Left renal pelvis (tissue), 4 donors: ENCODE measurements at places on chromosomes 4 and X. TPM values are rescaled to one million over a fixed set of nuclear protein-coding genes. Genes with fewer than 3 reads are reported as not detected.

Gene DCUN1D4
- 64.5 TPM for polyA plus RNA-seq

Gene ARHGEF6
- 11.7 TPM for polyA plus RNA-seq

Gene TMSB15C
- 17.1 TPM for polyA plus RNA-seq

DNA sequence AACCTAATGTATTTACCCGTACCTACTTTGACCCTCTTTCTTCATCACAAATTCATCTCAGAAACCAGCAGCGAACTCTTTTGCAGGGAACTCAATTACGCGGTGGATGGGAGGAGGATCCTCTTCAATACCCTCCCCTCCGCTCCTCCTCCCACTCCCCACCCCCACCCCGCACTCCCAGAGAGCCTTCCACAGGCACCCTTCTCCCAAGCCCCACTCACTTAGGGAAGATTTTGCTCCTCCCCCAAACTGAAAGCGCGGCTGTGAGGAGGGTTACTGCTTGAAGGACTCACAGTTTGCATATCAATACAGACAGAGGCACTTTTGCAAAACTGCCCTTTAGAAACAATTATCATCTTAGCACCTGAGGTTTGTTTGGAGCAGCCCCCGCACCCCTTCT is 960 bp upstream of the IL1RAPL1 start:
- no peak for DNase-seq

DNA sequence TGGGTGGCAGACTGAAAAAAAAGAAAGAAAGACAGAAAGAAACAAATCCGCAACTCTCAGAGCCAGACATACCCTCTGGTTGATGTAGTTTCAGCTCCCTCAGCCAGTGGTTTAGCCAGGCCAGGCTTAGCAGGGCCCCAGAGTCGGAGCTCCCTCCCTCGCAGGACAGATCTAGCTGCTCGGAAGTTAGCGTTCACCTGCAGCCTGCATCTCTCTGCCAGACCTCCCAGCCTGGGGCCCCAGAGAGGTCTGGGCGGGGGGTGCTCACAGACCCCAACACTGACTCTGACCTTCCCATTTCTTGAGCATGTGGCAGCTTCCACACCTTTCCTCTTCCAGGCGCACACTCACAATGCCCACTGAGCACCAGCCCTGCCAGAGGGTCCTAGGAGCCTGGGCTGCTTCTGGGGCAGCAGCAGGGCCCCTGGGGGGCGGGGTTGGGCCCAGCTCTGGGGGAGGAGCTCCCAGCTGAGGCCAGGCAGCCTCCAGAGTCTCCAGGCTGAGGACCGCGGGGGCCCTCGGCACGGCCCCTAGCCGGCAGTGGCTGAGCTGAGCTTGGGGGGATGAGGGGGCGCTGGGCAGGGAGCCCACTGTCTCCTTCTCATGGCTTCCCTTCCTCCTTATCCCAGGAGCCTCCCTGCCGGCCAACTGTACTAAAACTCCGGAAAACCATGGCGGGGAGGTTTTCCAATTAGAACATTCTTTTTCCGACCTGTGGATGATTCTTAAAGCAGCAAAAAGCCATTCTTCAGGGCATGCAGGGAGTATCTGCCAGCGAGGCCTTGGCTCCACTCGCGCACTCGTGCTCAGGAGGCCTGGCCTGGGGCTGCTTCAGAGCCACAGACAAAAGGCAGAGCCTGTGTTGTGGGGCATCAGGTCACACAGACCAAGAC is 4.6 kb upstream of the ZNF185 start:
- DNase-seq, result no peak

GRCh38 chr4:189162888-189163287 is 777.8 kb upstream of the FRG1 start:
- no peak for DNase-seq

- no peak for DNase-seq
Measured at GRCh38 chr4:7817877-7818398, 121.7 kb downstream of the AFAP1 start.

GRCh38 chr4:27412613-27413012 is 552.0 kb downstream of the STIM2 start:
- DNase-seq, result no peak

Gene PASD1
- polyA plus RNA-seq, result not detected

- no peak for DNase-seq
Measured at GRCh38 chrX:107429090-107429489, 20.4 kb upstream of the FRMPD3 start.

DNA sequence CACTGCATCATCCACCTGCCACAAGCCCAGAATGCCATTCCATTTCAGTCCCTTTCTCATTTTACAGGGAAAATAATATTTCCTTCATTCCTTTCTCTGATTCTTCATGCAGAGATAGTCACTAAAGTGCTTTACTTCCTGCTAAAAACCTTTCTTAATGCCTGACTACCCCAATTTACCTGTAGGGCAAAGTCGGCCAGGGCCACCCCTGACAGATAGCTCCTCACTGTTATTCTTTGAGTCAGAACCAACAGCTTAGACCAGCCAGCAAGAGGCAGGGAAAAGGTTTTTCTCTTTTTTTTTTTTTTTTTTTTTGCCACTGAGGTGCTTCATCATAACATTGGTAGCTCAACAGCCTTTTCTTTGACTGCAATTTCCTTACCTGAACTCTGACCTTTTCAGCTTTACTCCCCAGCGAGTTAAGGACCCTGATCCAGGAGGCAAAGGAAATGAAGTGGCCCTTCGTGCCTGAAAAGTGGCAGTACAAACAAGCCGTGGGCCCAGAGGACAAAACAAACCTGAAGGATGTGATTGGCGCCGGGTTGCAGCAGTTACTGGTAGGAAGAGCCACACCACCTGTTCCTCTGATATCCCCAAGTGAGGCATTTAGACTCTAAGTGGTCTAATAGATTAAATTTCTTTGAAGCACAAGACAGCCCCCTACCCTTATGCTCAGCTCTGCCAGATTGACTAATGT is 85.0 kb downstream of the ALPK1 start:
- no peak for DNase-seq

- DNase-seq, result no peak
Measured at GRCh38 chr4:74394476-74395136, 29.7 kb downstream of the EREG start.

DNA sequence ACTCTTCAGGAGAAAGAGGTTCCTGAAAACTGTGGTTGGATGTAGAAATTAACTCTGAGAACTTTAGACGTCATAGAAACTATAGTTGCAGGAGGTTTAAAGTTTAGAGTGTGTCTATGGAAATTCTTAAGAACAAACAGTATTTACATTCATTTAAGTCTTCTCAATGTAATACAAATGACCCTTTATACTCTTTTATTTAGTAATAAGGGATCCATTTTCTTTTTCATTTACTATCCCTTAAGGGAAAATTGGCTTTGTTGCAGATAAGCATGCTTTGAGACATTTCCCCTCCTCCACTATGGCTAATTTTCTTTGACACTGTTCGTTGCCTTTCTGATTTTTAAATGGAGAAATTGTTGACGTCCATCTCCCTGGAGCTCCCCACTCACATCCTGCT is 96.4 kb downstream of the POLA1 start:
- no peak for DNase-seq

- DNase-seq, result no peak
Measured at GRCh38 chr4:187715466-187715865, 280.1 kb upstream of the ZFP42 start.

DNA sequence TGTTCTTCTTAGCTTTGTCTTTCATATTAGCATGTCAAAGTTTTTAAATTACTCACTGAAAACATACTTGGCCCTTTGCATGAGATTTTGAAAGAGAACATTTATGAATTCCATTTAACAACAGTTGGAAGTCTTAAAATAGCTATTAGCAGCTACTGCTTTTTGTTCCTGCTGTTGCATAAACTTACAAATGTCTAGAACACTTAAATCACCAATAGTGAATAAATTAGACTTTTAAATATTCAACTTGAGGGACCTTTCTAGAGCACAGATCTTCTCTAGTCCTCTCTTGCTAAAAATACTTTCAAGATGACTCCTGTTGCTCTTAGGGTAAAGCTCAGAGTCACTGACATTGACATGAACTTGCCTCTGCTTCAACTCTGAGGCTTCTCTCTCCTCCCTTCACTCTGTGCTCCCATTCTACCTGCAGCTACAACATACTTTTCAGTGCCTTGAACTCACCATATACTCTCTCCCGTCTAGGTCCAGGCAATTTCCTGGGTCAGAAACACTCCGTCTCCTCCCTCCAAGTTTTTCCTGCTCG is 15.8 kb upstream of the TXK start:
- no peak for DNase-seq

GRCh38 chr4:8202108-8203051 is 3.3 kb downstream of the SH3TC1 start:
- no peak for DNase-seq

DNA sequence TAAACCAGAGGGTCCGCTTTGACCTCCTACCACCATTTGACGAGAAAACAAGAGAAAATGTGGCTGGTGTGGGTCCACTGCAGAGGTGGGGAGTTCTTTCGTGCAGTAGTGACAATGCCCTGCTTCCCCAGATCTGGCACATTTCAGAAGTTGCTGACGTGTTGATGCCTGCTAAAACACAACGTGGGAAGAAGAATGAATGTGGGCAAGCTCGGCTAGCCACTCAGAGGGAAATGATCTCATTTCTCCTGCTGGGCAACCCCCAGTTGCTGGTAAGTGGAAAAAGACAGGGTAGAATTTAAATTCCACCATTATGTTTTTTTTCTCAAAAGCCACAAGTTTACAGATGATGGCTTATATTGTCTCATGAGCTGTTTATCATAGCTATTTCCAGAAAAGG is 77.9 kb downstream of the LUZP4 start:
- DNase-seq, result no peak

DNA sequence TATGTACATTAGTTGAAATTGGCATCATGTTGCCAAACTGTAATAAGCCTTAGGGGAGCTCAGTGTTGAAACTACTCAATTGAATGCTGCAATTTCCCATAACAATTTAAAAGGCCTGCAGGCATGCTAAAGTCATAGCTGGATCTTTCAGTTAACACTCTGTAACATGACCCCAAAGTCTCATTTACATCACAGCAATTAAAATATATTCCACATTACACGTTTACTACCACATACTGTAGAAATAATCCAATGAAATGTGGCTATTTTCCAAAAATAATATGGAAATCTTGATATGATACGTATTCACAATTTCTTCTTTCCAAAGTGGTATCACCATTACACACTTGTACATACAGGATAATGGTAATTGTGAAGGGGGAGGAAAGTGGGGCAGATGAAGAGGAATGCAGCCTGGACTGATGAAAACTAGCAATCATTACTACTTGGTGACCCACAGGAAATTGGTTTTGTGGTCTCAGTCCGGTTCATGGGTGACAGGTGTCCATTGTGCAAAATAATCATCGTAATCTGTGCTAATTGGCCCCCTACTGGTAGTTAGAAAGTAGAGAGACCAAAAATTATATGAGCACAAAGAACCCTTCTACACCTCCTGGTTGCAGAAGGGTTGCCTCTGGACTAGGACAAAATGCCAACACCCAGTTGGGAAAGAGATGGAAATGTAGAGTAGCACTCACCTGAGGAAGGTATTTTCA is 63.7 kb downstream of the TENM3 start:
- no peak for DNase-seq

DNA sequence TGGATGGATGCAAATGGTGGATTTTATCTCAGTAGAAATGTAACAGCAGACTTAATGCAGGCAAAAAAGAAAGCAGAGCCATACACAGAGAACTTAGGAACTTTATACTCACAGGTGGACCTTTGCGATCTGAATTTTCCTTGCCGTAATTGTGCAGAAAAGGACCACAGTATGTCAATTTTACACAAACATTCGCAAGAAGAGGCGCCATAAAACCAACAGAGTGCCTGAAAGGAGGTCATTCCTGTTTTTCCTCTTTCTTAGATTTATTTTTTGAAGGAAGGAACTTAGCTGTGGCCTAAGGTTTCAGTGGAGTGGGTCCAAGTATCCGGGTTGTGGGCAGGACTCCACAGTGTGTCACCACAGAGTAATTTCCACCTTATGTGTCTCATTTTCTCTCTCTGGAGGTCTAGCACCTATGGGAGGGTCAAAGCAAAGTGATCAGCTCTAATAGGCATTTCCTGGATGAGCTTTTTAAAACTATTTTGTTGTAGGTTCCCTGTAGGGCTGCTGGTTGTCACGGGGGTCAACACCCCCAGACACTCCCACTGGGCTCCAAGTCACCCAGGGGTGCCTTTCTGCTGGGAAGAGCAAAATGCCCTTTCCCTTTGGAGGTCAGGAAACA is 24.7 kb upstream of the PBDC1 start:
- no peak for DNase-seq

DNA sequence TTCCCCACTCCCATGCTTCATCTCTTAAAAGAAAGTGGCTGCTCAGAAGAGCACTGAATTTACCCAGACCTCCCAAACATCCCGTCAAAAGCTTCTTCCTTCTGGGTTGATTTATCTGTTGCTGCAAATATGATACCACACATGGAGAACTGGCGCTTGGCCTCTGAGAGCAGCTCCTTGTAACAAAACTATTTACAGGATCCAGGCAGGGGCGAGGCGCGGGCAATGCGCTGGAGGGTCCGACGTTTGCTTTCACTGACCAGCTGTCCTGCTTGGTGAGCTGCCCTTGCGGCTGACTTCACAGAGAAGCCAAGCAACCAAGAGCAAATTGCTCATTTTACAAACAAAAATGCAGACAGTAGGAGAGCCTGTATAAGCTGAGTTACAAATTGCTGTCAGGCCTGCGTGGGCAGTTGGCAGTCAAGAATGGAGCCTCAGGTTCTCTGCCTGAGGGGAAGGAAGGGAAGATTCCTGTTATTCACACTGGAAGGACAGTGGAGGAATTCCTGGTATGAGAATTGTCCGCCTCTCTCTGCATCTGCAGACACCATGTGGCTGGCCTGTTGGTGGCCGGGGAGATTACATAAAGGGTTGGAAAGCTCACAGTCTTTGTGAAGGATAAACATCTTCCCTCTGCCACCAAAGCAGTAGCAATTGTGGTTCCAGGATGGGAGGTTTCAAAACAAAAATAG is 192.2 kb upstream of the LEF1 start:
- no peak for DNase-seq

Gene MAGEB17
- polyA plus RNA-seq, result not detected

DNA sequence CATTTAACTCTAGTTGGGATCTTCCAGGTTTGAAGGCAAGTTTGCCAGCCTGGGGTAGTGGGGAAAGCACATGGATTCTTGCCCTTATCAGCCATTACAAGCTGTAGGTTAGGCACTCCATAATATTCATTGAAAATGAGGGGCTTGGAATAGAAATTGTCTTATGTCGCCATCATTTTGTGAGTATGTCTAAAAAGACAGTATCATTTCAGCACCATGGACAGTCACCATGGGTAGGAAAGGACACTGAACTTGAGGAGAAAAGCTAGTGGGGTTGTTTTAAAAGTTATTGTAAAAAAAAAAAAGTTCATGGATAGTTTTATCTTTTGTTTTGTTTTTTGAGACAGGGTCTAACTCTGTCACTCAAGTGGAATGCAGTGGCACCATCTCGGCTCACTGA is 356.1 kb downstream of the HNRNPD start:
- peak; percentile 41 for DNase-seq

GRCh38 chr4:143554728-143555597 is 41.5 kb downstream of the SMARCA5 start:
- DNase-seq, result no peak

DNA sequence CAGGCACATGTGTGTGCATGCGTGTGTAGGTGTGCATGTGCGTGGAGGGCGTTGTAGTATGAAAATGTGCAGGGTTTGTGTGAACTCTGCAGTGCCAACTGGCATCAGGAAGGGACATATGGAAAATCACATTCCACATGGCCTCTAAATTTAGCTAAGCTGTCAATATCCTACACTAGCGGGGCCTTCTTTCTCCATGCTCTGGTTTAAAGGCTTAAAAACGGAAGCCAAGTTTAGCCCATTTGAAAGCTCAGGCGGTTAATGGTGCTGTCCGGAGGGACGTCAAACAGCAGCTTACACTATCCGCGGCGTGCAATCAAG is 144.1 kb upstream of the NOCT start:
- DNase-seq, result no peak

Gene UGT2B15
- 0.09 TPM for polyA plus RNA-seq

GRCh38 chrX:102968216-102968615 is 31.1 kb downstream of the RAB40AL start:
- no peak for DNase-seq
